ENCODE measurements at places on chromosomes 2 and 18. TPM values are rescaled to one million over a fixed set of nuclear protein-coding genes. Genes with fewer than 3 reads are reported as not detected.

GRCh38 chr2:240931319-240931949 is 25.3 kb downstream of the CROCC2 start:
- DNase-seq, result peak; percentile 11

DNA sequence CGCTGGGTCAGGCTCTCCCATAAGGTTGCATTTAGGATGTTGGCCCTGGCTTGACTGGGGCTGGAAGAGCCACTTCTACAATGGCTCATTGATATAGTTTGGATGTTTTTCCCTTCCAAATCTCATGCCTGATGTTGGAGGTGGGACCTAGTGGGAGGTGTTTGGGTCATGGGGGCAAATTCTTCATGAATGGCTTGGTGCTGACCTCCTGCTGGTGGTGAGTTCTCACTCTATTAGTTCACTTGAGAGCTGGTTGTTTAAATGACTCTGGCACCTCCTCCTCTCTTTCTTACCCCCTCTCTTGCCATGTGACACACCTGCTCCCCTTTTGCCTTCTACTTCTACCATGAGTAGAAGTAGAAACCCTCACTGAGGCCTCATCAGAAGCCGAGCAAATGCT is 20.5 kb downstream of the ACOXL start:
- no peak for DNase-seq

DNA sequence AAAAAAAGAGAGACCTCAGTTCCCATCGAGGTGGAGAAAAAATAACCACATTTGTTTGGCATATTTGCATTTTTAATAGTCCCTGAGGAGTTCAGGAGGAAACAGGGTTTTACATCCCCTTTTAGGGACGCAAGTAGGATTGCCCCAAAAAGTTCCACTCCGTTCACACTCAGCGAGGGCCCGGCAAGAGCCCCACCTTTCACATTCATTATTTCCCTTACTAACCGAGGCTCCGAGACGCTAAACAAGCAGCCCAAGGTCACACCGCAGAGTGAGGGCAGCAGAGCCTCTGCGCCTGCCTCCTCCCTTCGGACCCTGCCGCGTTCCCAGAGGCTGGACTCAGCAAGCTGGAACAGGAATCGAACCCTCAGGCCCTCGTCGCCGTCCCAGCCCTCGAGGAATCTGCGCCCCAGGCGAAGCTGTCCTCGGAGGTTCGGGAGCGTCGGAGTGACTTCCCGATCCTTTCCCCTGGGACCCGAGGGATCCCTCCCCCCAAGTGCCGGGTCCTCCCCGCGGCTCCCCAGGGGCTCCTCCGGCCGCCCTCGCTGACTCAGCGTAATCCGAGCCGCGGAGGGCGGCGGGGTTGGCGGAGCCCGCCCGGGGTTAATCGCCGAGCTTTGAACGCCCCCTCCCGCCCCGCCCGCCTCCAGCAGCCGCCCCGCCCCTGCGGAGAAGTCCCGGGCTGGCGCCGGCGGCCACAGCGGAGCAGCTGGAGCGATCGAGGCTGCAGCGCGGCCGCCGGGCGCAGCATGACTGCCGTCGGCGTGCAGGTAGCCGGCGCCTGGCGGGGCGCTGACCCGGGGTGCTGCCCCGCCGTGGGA is at the start of gene TMEM37:
TMEM37 (plus strand) TSS at position 700 of the 821 bp plus-strand sequence; CDS start at position 750, 50 bp downstream.
- DNase-seq, result peak; percentile 85

DNA sequence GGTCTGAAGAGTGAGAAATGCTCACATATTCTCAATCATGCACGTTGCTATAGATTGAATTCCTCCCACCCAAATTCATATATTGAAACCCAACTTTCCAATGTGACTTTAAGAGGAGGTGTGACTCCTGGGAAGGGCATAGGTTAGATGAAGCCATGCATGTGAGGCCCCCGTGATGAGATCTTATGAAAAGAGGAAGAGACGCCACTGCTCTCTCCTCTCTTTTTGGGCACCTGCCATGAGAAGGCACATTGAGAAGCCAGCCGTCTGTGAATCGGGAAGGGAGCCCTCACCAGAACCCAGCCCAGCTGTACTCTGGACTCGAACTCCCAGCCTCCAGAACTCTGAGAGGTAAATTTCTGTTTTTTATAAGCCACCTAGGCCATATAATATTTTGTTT is 842.6 kb upstream of the SALL3 start:
- no peak for DNase-seq

DNA sequence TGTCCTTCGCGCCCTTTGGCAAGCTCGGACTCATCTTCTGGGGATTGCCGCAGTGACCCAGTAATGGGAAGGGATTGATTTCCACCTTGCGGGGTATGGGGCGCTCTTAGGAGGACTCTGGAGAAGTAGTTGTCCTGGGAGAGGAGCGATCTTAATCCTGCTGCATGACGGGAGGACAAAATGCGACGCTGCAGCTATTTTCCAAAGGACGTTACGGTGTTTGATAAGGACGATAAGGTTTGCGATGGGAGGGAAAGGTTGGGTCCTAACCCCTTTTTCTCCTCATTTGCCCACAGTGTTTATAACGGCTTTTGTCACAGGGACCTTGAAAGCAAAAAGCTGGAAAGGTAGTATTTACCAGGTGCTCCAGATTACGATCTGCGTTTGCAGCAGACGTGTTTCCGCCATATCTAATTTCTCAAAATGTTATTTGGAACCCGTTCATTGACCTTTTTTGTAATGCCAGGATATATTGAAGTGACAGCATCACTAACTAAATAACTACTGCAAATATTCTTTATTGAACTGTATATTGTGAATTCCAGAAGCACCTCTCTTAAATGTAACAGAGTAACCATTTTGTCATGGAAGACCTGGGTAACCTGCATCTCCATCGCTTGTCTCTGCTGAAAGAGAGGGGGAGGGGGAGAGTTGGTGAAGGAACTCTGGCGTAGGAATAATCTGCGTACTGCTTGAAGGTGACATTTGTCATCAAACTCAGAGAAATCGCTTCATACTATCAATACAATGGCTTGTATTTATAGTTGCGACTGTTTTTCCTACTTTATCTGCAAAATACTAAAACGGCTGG is 590 bp downstream of the MDH1 start:
- DNase-seq, result peak; percentile 19

Gene FBXO15
- 0.70 TPM for polyA plus RNA-seq

- DNase-seq, result peak; percentile 37
Observed at GRCh38 chr2:10271946-10272345, 30.8 kb upstream of the HPCAL1 start.

Gene MC4R
- 0.62 TPM for polyA plus RNA-seq

GRCh38 chr2:101371636-101372035 is 15.7 kb downstream of the CREG2 start:
- DNase-seq, result no peak

DNA sequence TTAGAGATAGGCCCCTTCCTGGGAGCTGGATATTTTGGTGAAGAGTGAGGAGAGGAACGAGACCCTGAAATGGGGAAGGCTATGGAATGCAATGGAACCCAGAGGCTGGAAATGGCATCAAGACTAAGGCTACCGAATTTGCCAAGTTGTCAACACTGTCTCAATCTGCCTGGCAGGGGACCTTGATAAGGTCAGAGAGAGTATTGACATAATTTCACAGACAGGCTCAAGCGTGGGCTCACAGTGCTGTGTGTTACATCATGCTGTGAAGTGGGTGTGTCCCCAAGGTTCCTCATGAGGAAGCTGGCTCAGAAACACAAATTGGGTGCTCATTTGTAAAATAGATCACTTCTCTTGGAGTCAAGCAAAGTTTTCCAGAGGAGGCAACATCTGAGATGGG is 51.8 kb upstream of the CYRIA start:
- no peak for DNase-seq

GRCh38 chr18:43590182-43590903 is 313.1 kb upstream of the SYT4 start:
- DNase-seq, result no peak

- DNase-seq, result no peak
Observed at GRCh38 chr18:26723981-26724380, 141.5 kb downstream of the AQP4 start.
